Neural crest cell (in vitro differentiated cells): ENCODE measurements at places on chromosomes 5 and 9. TPM values are rescaled to one million over a fixed set of nuclear protein-coding genes. Genes with fewer than 3 reads are reported as not detected.

Gene ZFP2
- total RNA-seq, result 2.9 and 3.4 TPM in 2 replicates

- no peaks in the 10 kb centered on the region for H3K36me3 ChIP-seq
- H3K4me1 ChIP-seq, result no peaks in the 10 kb centered on the region
- H3K4me3 ChIP-seq, result no peak overlapping the region
- DNase-seq, result no peak
- H3K27ac ChIP-seq, result no peak overlapping the region
- H3K27me3 ChIP-seq, result no peaks in the 10 kb centered on the region
Observed at GRCh38 chr5:42719034-42719433, 37.6 kb upstream of the CCDC152 start.

GRCh38 chr9:120478208-120478607 lies 101.8 kb downstream of the CDK5RAP2 start:
- H3K36me3 ChIP-seq, result peaks cover 15% of the 10 kb centered on the region
- H3K4me1 ChIP-seq, result peaks cover 11% of the 10 kb centered on the region
- H3K27ac ChIP-seq, result no peak overlapping the region
- H3K27me3 ChIP-seq, result no peaks in the 10 kb centered on the region
- no peak for DNase-seq

- no peaks in the 10 kb centered on the region for H3K27me3 ChIP-seq
- no peak overlapping the region for H3K27ac ChIP-seq
- H3K36me3 ChIP-seq, result no peaks in the 10 kb centered on the region
- DNase-seq, result no peak
Observed at GRCh38 chr5:23303435-23303834, 204.0 kb upstream of the PRDM9 start.

GRCh38 chr9:105646879-105647594 lies 15.2 kb upstream of the TAL2 start:
- H3K4me3 ChIP-seq, result no peak overlapping the region
- DNase-seq, result no peak
- peaks cover 4% of the 10 kb centered on the region for H3K4me1 ChIP-seq
- no peaks in the 10 kb centered on the region for H3K27me3 ChIP-seq
- no peak overlapping the region for H3K27ac ChIP-seq
